ENCODE measurements at places on chromosomes 2 and 18. TPM values are rescaled to one million over a fixed set of nuclear protein-coding genes. Genes with fewer than 3 reads are reported as not detected.

DNA sequence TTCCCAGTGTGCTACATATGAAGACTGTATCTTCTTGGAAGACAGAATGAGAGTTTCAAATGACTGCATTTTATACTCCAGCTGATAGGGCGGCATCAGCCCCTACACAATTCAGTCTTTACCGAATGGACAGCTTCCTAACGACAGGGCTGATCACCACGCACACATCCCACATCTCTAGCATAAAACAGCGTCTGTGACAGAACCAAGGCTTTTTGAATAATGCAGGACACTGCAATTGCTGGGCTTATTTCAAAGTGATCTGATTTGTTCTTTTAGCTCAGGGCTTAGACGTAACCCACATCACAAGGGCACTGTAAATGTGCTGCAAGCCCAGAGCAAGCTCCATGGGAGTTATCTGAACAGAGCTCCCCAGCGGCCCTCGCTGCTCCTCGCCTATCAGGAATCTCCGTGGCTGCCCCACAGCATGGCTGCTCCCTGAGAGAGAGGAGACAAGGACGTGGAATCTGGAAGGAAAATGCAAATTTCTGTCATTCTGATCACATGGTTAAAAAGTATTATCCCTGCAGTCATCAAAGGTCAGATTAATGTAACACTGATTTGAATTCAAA is 158.5 kb upstream of the ALKAL2 start:
- DNase-seq: no peak

DNA sequence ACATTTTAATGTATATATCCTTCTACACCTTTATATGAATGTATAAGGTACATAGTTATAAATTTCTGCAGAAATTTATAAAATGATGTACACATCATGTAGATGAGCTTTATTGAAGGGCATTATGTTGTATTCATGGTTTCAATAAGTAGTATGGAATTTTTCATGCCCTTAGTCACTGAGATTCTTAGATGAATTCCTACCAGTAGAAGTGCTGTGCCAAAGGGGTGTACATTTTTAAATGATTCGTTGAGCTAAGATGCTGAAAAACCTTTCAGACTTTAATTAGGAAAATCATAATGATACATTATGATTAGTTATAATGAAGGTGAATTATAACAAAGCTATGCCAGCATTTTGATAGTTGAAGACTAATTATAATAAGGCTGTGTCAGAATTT is 115.2 kb downstream of the ZNF236 start:
- DNase-seq: no peak

DNA sequence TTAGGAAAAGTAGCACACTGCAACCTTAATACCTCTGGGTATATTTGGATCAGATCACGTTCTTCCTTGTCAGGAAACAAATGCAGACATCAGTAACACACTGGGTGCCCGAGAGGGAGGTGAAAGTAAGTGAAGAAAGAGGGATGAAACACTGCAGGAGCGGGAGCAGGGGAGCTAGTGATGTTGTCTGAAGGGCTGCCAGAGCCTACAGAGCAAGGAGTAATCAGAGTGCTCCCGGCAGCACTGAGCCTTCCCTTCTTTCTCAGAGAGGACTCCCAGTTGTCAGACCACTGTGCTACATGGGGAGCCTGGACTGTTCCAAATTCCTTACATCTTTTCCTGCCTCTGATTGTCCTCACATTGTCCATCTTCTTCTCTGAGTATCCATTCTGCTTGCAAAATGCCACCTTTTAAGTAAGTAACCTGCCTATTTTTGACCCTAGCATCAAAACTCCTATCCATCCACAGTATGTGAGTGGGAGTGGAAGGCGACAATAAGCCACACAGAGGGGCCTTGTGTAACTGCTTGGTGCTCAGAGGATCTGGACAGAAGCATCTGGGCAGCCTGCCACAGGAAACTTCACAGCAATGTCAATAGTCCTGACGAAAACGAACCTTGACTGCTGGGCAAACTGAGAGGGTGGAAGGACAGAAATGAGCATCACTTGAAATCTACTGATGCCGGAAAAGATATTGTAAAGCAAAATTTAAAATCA is 10.8 kb upstream of the NAB1 start:
- no peak for DNase-seq

- DNase-seq: no peak
These were observed 65.3 kb downstream of the REEP1 start for GRCh38 chr2:86272111-86272510.

GRCh38 chr2:231183851-231184250 is 14.6 kb upstream of the ARMC9 start:
- DNase-seq: no peak

Gene DLGAP1
- 42.2 TPM for total RNA-seq

Gene ASB18
- not detected for total RNA-seq

Gene SPHKAP
- 0.57 TPM for total RNA-seq

DNA sequence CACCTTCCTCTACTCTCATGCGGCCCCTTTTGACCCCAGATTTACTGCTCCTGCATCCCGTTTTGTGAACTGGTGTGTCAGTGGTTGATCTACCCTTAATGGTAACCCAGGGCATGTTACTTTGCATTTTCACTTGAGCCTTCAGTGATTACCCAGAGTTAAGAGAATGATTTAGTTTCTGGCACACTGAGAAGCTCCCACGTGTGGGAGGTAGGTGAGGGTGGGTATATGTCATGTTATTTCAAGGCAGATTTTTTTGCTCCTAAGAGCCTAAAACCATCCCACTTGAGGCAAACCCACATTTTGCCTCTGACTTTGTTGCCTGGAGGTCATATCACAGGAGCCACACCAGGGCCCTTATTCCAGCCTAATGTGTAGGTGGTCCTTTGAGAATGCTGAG is 186.7 kb downstream of the CTIF start:
- no peak for DNase-seq

DNA sequence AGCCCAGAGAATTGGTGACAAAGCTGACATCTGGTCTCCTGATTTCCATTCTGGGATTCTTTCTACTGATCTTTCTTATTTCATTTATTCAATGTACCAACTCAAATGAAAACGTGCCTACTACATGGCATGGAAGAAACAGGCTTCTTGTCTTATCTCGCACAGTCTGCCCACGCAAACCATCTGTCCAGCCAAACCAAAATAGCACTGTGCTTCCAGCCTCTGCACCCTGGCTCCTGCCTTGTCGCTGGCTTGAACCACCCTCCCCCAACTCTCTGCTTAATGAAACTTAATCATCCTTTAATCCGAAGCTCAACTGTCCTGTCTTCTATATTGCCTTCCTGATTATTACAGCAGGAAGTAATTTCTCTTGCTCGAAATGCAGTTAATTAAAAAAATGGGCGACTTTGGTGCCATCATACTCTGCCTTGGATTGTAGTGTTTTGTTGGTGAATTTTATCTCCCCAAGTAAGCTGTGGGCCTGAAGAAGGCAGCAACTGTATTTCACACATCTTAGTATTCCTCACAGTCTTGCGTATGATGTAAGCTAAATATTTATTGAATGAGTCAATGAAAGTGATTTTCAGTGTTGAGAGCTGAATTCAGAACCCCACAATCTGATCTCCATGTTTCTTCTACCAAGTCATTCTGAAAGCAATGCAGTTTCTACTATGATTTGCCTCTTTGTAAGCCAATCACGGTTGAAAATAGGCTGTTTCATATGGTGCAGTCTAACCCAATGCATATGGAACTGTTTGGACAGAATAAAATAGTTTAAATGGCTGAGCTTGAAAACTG is 190.8 kb downstream of the TMEM247 start:
- DNase-seq: no peak

- no peak for DNase-seq
These were observed 3.6 kb downstream of the ARID5A start for GRCh38 chr2:96540136-96540535.

Gene CASP10
- 9.8 TPM for total RNA-seq

Gene DYNC2LI1
- 26.1 TPM for total RNA-seq

- DNase-seq: no peak
These were observed 19.1 kb downstream of the EIF4E2 start for GRCh38 chr2:232569541-232569940.

Gene LYG1
- 0.32 TPM for total RNA-seq

Gene HOXD4
- 1.2 TPM for total RNA-seq

DNA sequence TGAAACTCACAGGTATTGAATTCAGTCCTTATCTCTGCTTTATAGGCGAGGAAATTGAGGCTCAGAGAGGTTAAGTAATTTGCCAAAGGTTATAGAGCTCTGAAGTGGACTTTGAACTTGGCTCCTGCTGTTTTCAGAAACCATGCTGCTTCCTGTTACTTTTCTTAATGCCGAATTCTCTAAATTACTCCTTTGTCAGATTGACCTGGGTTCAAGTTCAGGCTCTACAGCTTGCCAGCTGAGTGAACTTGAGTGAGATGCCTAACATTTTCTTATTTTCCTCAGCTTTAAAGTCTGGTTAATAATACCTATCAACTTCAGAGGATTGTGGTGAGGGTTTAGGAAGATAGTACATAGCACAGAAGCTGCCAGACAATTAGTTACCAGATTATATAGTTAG is 3.4 kb downstream of the ASAP2 start:
- no peak for DNase-seq

DNA sequence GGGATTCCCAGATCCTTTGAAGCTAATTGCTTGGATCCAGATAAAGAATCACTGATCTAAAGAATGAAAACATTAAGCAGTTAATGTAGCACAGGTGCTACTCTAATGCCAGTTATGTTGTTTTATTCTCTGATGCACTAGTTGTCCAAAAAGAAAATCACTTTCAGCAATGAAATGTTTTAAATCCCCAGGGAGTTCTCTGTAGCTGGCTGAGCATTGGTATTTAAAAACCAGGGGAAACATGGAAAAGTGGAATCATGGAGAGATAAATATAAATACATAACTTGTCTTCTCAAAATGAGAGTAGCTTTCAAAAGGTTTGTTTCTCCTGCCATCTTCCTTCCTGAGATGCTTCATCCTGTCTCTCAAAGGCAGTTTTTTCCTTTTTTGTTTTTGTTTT is 37.7 kb downstream of the CD302 start:
- DNase-seq: no peak

DNA sequence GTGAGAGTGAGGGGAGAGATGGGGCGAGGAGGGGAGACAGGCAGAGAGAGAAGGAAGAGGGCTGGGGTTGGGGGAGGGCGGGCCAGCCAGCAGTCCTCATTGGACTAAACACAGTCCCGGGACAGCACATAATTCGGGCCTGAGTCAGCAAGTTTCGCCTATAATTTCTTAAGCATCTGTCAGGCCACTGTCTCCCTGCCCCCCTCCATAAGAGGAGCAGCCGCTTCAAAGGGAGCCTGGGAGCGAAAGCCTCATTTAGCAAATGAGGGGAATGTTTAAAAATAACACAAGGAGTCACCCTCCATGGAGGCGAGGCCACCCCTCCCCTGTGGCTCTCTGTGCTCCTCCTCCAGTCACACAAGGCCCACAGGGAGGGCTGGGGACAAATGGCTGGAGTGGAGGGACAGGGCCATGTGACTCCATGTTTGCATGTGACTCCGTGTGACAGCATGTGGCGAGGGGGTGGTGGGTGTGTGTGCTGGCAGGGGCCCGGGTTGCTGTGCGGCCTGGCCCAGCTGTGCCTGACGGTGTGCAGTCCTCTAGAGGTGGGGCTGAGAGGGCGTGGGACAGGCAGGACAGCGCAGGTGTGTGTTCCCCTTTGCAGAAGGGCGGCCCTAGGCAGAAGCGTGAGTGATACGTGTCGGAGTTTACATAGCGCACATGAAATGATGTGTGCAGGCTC is 162.4 kb downstream of the CELF4 start:
- DNase-seq: no peak

DNA sequence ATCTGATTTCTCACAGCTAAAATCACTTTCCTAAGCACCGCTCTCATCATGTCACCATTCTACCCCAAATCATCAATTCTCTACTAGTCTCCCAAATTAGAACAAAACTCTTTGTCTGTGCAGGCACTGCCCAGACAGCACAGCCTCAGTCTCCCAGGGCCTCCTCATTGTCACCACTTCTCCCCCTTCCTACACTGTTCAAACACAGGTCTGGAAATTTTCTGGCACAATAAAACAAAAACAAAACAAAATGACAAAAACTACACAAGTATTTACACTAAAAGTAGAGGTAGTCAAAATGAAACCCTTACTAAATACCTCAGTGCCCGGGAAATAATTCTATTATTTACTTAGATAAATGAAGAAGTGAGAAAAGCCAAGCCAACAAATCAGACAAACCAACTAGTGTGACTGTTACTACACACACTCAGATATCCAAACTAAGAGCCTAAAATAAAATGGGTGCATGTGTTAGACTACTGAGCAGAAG is 156.2 kb upstream of the DNMT3A start:
- no peak for DNase-seq

Gene FAM110C
- 17.7 TPM for total RNA-seq

GRCh38 chr2:232116852-232117251 is 155.3 kb downstream of the DIS3L2 start:
- no peak for DNase-seq

GRCh38 chr2:213020268-213020667 is 131.1 kb downstream of the IKZF2 start:
- no peak for DNase-seq

Data from prostate gland (tissue), 2 donors.